ENCODE measurements at places on chromosomes 1 and 21.

- peak; percentile 73 for DNase-seq
Measured at GRCh38 chr1:210294999-210295745, 33.5 kb upstream of the HHAT start.

- no peak for DNase-seq
Measured at GRCh38 chr1:207115269-207115668, 11.2 kb downstream of the C4BPA start.

DNA sequence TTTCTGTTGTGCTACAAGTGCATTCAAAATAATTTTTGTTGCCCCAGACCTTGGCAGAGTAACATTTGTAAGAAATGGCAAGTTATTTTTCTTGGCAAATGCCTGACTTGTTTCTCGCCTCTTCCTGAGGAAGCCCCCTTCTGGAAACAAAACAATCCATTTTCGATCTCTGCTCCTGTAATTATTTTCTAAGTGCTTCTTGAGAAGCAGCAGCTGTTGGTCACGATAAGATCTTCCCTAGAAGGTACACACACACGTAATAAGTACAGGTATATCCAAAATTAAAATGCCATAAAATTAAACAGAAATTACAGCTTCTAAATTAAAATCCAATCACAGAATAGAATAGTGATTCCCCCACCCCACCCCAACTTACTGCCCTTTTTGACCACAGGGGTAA is 47.3 kb downstream of the LPGAT1 start:
- DNase-seq, result no peak

DNA sequence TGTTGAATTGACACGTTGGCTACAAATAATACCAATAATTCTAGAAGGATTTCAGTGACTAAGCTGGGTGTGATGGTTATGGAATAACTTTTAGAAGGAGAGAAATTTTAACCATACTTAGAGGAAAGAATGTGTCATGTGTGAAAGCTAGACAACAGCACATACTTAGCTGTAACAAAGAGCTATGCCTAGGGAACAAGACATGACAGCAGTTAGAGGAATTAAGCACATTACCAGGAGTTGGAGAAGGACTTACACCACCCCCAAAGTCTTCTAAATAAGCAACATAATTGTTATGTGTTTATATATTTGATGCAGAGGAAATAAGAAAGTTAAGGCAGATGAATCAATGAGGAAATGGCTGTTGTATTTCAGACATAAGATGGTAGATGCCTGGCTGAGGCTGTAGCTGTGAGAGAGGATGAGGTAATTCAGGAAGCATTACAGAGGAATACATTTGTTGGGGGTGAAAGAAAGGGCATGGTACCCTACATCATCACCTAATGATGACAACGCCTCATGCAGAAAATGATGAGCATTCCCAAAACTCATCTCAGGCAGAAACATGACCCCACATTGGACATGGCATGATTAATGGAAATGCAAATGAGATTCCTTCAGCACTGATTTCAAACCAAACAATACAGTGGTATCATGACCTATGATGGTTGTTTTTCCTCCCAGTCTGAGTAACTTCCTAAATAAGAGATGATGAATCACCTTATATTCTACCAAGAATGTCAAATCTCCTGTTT is 211.5 kb downstream of the LHX8 start:
- no peak for DNase-seq

GRCh38 chr1:21305155-21305899 is 15.1 kb upstream of the ECE1 start:
- no peak for DNase-seq

DNA sequence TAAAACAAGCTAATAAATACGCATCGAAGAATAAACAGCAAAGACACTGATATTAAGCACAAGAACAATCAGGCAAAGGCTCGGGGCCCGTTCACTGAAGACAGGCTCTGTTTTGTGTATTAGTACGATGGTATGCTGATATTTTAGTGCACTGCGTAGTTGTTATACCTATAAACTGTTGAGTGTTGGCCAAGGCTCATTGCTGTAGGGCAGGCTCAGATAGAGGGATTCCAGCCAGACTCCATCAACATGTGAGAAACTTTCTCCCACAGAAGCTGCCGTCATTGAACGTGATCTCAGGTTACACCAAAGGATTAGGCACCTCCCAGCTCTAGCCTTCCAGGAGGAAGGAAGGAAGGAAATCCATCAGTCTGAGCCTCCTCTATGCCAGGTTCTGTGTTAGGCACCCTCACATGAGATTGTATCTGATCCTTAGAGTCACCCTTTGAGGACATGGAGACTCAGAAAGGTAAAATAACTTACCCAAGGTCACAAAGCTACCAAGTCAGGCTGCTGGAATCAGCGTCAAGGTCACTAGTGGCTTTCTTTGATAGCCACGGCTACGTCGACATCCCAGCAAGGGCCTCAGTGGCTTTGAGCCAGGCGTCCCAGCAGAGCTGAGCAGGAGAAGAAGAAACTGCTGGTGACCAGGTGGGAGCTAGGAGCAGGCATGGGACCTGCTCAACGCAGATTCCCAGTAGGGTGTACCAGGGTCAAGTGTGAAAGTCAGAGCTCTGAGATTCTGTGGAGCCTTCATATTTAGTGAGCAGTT is 14.8 kb downstream of the BCAR3 start:
- no peak for DNase-seq
